Activated naive CD4-positive, alpha-beta T cell treated with anti-CD3 and anti-CD28 coated beads, Interleukin-2, amount 10 ng/mL, durations not matched to agents 5 hours and 36 hours (primary cell): ENCODE measurements at places on chromosomes 6 and 20. TPM values are rescaled to one million over a fixed set of nuclear protein-coding genes. Genes with fewer than 3 reads are reported as not detected.

The NR2E1 gene
- not detected for total RNA-seq

The SRSF3 gene
- total RNA-seq = 370 TPM

The IYD gene
- total RNA-seq = not detected

The RIMS1 gene
- not detected for total RNA-seq

The TRIM31 gene
- not detected for total RNA-seq

The PTCRA gene
- not detected for total RNA-seq

The OR2H1 gene
- total RNA-seq = not detected

The MATN4 gene
- not detected for total RNA-seq

The HCRTR2 gene
- not detected for total RNA-seq

The KCNK16 gene
- total RNA-seq = not detected

The FHL5 gene
- total RNA-seq = not detected

The SLC22A2 gene
- not detected for total RNA-seq

The TRIM40 gene
- not detected for total RNA-seq

The CYB5R4 gene
- 29.3 TPM for total RNA-seq

The SLC17A2 gene
- total RNA-seq = not detected

The PCK1 gene
- not detected for total RNA-seq

The APOBEC2 gene
- total RNA-seq = not detected

The PI16 gene
- 2.8 TPM for total RNA-seq

The MEP1A gene
- not detected for total RNA-seq

The PDE10A gene
- total RNA-seq = not detected

The WFDC5 gene
- total RNA-seq = not detected

The POU5F1 gene
- not detected for total RNA-seq

The TCP11 gene
- not detected for total RNA-seq

The KCNG1 gene
- not detected for total RNA-seq
